Upper lobe of left lung (tissue), 6 donors: ENCODE measurements at places on chromosomes 3 and 15.

GRCh38 chr3:86416334-86416733, 574.6 kb downstream of the VGLL3 start:
- no peak for DNase-seq

GRCh38 chr3:178703268-178703975, 167.2 kb downstream of the KCNMB2 start:
- no peak for DNase-seq

- DNase-seq = no peak
These were observed 4.4 kb downstream of the SCN5A start for GRCh38 chr3:38645076-38645475.

DNA sequence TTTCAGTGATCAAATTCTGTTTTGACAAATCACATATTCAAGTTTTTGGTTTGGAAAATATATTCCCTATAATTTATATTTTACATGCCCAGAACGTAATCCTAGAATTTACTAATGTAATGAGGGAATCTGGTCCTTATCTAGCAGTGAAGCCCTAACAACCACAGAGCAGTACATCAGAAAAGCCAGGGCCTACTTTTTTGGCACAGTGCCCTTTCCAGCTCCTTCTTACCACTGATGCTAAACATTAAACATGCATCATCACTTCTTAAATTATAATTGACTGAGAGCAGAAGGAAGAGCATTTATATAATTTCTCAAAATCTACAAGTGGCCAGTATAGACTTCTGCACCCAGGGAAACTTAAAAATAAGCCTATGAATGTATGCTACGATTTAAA, 66.7 kb downstream of the FBXL22 start:
- DNase-seq = no peak

DNA sequence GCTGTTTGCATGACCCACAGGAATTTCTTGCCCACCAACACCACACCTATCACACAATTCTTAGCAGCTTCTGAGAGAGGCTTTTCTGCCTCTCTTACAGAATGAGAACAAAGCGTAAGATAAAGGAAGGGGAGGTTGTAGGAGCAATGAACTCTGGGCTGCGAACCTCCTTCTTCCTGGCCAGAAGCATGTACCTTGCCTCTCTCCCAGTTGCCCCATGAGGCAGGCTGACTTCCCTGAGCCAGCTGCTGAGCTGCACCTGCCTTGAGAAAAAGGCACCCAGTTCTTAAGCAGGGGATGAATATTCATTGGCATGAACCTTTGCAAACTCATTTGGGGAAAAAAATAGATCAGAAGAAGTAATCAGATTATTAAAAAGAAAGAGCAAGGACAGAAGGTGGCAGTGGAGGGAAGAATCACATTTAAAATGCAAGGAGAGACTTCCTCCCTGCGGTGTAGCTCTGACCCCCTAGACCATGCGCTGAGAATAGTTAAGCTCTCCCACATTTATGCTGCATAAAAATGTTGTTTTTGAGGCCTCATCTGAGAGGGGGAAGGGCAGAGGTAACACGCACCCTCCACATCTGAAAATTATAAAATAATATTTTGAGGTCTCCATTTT, 304.8 kb downstream of the EPHB1 start:
- no peak for DNase-seq

- no peak for DNase-seq
These were observed 179.0 kb upstream of the PFN2 start for GRCh38 chr3:150149651-150150051.

GRCh38 chr3:141410846-141411245, 42.5 kb downstream of the ZBTB38 start:
- no peak for DNase-seq

- DNase-seq = no peak
These were observed 87.2 kb upstream of the XCR1 start for GRCh38 chr3:46114323-46114988.

DNA sequence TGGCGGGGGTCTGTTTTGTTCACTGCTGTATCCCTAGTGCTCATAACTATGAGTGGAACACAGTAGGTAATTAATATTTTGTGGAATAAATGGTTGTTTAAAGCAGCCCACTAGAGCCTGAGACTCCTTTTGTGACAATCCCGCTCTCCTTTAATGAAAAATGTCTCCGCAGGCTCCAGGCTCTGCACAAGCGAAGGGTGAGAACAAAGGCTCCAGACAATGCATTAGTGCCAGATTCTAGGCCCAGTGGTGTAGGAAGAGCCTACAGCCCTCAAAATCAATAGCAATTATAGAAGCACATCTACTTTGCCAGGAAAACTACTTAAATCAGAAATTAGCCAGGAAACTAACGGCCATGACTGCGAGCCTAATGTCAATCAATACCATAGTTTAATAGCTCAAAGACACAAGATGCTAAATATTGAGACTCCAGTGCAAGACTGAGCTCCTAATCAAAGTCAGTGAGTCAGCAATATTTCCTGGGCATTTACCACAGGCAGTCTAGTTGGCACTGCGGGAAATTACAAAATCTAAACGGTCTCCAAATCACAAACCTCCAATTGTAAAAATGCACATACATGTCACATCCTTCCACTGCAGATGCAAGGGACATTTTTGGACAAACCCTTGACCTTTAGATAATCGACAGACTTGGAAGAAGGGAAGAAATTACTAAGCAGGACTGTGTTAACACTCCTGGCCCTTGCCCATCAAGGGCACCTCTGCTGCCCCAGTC, 2.3 kb downstream of the ANXA2 start:
- DNase-seq = no peak

DNA sequence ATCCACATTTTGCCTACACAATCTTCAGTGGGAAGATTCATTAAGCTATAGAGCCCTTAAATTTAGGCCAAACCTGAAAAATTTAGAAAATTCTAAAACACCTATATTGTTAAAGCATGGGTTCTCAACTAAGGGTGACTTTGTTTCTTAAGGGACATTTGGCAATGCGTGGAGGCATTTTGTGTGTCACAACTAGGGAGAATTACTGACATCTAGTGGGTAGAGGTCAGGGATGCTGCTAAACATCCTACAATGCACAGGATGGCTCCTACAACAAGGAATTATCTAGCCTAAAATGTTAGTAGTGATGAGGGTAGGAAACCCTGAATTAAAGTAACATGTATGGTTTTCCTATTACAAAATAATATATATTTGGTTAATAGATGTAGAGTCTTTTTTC, 55.8 kb downstream of the TBC1D5 start:
- DNase-seq = no peak

DNA sequence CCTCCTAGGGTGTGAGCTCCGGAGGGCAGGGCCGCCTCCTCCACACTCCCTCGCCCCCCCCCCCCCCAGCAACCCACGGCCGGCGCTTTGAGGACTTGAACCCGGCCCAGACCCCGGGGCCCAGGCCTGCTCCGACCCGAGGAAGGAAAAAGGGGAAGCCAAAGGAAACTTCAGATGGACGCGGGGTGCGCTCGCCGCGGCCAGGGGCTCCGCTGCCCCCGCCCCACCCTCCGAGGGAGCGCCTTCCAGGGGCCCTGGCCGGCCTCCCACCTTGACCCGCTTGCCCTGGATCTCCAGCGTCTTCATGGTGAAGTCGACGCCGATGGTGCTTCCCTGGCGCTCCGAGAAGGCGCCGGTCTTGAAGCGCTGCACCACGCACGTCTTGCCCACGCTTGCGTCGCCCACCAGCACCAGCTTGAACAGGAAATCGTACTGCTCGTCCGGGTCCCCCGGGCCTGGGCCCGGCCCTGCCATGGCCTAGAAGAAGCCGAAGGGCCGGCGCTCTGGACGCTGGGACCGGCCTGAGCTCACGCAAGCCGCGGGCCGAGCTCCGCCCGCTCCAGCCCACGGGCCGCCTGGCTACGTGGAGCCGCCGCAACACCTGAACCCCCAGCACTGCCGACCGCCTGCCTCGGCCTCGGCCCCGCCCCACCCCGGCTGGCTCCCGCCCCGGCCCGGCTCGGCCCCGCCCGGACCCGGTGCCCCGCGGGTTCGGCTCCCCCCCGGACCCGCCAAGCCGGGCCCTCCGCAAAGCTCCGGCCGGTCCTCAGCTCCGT, 400 bp downstream of the RAB43 start:
- no peak for DNase-seq

DNA sequence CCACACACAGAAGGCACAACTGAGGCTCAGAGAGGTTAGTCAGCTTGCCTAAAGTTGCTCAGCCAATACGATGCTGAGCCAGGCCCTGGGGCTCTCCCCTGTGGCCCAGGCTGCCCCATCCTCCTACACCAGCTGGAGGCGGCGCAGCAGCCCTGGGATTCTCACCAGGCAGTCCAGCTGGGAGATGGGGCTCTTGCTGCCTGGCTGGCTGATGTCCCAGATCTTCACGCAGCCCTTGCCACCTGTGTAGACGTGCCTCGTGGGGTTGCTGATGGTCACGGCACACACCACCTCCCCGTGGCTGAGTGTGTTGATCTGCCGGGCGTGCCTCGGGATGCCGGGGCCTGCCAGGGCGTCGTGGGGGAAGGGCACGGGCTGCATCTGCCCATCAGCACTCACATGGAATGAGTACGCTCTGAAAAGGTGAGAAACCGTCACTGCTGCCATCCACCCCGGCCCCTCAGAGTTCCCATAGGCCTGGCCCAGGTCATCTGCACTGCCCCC, 42.8 kb downstream of the TLE3 start:
- peak; percentile 66 for DNase-seq

- no peak for DNase-seq
These were observed 601.2 kb downstream of the FOXP1 start for GRCh38 chr3:70982284-70982683.

DNA sequence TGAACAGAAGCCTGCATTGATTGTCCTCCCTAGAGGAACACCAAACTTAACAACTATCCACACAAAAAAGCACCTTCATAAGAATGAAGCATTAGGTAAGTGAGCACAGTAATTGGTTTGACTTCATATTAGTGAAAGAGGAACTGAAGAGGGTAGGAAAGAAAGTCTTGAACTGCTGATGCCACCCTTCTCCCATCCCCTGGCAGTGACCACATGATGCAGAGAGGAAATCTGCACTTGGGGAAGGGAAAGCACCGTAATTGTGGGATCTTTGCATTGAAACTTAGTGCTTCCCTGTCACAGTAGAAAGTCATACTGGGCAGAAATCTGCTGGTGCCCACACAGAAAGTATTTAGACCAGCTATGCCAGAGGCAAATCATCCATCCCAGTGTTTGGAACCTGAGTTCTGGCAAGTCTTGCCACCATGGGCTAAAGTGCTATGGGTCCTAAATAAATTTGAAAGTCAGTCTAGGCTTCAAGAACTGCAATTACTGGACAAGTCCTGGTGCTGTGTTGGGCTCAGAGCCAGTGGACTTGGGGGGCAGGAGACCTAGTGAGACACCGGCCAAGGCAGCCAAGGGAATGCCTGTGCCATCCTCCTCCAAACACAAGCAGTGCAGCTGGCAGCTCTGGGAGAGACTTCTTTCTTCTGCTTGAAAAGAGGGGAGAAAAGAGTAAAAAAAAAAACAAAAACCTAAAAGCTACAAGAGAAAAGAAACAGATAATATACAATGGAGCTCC, 63.6 kb downstream of the SLC15A2 start:
- DNase-seq = peak; percentile 34

- DNase-seq = no peak
These were observed 25.7 kb downstream of the PCOLCE2 start for GRCh38 chr3:142863010-142863817.

- DNase-seq = no peak
These were observed 129.2 kb upstream of the BNIP2 start for GRCh38 chr15:59818336-59818735.
